ENCODE measurements at places on chromosomes 12 and 14.

DNA sequence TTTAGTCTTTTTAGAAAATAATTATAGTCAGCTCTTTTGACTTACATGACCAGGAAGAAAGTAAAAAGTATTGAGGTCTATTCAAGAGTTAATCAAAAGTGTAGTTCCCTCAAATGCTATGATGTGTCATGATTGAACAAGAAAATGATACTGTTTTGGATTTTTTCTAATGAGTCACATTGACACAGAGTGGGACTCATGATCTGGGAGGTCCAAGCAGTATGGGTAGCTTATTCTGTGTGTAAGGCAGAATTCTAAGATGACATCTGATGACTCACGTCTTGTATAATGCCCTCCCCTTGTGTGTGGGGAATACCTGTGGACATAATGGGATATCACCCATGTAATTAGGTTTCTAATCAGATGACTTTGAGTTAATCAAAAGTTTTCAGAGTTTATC lies 178.1 kb upstream of the DDHD1 start:
- DNase-seq: no peak

GRCh38 chr14:55661029-55661428 lies 81.0 kb downstream of the KTN1 start:
- no peak for DNase-seq

DNA sequence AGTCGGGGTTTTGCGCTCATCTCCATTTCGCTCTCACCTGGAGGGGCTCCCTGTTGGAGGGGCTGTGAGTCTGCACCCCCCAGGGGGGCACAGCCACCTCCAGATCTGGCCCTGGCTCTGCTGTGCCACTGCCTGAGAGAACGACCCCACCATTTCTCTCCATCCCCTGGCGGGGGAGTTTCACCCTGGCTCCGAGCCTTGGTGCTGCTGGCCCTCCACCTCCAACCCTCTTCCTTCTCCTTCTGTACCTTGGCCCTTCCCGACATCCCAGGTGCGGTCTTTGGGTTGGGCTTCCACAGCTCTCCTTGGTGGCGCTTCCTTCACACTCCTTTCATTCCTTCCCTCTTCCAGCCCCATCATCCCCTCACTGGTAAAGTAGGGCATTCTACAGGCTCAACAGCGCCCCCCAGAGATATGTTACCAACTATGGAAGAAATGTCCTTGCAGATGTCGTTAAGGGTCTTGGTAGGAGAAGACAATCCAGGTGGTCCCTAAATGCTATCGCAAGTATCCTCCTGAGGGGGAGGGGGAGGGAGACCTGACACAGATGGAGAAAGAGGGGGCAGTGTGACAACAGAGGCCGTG lies 16.3 kb downstream of the SERPINA1 start:
- DNase-seq: no peak

DNA sequence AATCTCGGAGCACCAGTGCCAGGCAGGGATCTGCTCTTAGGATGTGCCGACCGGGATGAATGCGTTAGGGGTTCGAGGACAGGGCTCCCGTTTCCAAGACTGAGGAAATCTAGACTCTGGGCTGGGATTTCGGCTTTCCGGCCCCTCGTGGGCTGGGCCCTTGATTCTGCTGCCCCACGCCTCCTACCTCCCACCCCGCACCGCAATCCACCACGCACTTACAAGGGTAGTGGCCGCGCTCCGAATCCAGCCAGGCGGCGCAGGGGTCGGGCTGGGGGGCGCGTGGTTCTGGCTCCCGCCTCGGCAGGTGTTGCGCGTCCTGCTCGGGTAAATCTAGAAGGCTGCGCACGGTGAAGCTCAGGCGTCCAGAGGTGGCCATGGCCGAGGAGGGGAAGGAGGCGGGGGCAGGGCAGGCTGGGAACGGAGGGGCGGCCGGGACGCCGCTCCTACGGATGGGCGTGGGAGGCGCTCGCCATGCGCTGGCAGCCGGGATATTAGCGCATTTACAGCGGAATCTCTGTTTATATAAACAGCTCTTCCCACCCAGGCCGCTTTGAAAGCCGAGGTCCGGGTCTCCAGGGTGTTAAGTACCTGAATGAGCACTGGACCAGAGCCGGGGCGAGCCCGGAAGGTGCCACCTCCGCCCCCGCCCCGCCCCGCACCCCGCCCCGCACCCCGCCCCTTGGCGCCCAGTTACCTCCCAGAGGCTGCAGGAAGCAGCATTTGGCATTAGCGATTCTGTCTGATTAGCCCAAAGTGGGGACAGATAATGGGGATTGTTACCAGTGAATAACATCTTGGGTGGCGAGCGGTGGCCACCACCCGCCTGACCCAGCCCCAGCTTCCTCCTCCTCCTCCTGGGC lies at the start of gene NKX2-8:
Gene NKX2-8, minus strand, starts transcription at position 604 of the 863 bp plus-strand sequence. Its CDS starts 225 bp downstream, at position 379.
- no peak for DNase-seq

GRCh38 chr12:24595652-24596235 lies 353.2 kb downstream of the BCAT1 start:
- DNase-seq: no peak

DNA sequence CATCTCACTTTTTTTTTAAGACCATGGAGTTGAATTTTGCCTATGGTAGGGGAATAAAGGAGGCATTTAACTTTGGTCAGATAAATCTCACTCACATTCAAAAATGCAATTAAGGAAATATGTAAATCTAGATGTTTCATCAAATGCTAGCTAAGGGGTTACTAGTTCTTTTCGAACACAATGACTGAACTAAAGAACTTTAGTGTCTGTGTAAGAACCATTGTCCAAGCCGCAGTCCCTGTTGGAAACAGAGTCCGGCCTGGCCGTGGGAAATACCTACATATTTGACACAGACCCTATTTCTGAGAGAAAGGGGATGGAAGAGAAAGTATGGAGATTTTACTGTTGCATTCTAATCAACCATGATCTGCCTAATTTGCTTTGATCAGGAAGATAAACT lies 17.4 kb downstream of the LGR5 start:
- DNase-seq: no peak

DNA sequence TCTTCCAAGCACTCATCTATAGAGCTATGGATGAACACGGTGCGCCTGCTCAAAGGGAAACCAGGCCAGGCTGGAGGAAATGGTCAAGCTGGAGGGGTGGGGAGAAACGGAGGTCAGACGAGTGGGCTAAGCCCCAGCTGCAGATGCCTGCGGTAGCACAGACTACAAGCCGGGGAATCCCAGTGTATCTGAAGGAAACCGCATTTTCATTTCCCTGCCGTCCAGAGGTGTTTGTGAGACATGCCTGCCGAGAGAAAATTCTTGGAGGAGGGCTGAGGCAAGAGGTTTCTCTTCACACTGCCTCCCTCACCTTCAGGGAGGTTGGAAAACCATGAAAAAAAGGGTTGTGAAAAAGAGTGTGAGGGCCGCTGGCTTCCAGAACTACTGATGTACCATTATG lies 102.0 kb upstream of the FOXN3 start:
- DNase-seq: no peak

DNA sequence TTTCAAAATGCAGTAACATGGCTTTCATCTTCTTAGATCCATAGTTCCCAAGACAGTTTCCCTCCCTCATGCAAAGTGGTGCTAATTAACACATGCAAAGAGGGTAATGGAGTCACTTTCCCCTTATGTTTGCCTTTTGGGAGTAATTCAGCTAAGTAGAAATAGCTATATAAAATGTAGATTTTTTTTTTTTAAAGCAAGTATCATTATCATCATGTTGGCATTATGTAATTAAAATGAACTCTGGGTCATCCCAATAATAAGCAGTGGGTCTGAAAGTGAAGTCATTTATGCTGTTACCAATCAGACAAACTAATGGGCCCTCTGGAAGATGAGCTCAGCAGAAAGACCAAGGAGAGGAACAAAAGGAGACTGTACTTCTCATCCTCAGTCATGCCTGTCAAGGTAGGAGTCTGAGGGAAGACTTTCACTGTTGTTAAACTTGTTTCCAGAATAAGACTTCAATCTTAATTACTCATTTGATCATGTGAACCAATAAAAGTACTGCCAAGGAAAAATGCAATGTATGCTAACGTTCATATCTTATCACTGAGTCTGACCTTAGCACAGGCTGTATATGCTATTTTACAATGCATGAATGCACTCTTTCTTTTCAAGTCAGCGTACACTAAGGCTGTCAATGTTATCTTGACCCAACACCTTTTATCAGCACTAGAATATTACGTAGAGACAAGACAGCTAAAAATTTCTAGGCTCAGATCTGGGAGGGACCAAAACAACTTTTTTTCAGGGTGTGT lies 26.8 kb downstream of the AREL1 start:
- DNase-seq: no peak

Data from amniotic stem cell (primary cell).